Ecto neural progenitor cell (in vitro differentiated cells): ENCODE measurements at places on chromosomes 7 and 10.

DNA sequence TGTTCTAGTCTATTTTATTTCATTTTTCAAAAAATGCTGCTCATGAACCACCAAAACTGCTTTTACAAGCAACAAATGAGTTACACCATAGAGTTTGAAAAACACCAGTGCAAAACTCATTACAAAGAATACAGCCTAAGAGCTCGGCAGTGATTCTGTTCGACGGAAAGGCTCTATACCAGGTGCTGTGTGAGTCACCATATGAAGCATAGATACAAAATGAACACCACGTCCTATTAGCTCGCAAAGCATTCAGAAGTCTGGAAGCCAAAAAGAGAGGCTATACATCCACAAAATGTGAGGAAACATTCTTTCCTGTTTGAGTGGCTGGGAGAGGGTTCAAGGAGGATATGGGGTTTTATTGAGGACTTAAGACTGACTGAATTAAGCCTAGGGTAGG is 136.1 kb downstream of the ATE1 start:
- no peak for DNase-seq

DNA sequence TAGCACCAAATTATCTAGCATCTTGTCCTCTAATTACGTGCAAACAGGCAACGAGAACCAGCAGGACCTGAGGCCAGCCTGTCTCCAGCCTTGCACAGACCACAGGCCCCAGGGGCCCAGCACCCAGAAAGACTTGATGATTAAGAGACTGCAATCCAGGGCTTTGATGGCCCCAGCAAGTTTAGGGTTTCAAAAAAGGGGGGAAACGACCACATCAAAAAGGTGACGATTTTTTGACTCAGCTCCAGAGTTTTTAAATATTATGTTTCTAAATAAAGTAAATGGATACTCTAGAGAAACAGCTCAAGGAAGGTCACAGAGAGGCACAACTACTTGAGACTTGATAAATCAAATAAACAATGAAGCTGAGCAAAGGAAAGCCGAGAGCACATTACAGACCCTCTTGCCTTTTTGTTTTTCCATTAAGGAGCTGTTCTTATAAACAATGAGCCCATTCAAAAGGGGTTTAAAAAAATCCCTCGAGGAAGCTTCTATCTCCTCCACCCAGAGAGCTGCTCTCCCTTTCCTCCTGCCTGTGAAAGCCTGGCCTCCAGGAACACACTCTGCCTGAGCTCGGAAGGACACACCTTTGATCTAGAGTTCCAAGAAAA is 44.1 kb downstream of the GLI3 start:
- no peak for DNase-seq

DNA sequence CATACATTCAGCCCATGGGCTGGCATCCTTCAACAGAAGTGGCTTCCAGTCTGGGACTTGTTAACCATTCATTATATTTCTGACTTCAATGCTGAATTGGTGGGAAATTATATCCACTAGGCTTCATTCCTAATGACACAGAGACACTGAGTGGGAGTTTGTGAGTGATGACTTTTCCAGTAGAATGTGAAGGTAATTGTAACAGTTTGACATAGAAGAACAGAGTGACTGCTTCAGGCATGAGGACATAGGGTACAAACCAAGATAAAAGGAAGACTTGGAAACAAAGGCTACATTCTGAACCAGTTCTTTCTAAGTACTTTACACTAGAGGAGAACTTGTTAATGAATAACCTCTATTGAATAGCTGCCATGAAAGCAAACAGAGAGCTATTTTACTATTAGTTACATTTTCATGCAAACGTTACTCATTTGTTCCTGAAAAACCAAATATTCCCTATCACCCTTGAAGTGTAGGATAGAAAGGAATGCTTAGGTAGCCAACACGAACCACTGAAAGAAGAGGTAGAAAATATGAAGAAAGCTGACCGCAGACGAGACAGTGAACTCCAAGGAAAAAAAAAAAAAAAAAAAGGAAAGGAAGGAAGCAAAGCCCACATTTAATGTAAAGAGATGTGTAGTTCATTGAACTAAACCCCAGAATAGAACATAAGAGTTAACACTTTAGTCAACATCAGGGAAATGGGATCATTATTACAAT is 237.0 kb upstream of the SEMA3C start:
- no peak for DNase-seq

DNA sequence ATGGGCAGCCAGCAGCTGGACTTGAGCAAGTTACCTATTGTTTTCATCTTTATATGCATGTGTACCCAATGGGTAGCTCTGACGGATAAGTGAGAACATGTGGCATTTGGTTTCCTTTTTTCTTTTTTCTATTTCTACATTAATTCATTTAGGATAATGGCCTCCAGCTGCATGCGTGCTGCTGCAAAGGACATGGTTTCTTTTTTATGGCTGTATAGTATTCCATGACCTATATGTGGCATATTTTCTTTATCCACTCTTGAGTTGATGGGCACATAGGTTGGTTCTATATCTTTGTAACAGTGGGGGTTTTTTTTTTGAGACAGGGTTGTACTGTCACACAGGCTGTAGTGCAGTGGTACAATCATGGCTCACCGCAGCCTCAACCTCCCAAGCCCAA is 37.4 kb downstream of the ASZ1 start:
- DNase-seq: no peak

GRCh38 chr7:27405780-27406179 is 163.2 kb downstream of the EVX1 start:
- DNase-seq: no peak

- DNase-seq: no peak
Measured at GRCh38 chr7:78433421-78433820, 634.8 kb downstream of the PHTF2 start.

DNA sequence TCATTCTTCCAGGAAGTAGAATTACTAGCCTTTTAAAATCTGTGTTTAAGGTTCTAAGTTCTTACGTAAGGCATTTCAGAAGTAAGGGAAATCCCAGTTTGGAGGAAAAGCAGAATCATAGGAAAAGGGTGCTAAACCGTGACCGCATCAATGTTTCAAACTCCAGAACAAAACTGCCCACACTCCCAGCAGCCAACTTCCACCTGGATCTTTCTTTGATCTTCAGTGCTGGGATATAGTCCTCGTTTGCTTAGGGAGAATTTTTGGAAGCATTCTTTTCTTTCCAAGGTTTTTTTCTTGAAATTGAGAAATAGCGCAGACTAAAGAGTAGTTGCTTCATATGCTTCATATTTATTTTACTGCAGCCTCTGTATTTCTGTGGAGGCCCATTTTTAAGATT is 8.9 kb downstream of the PROSER2 start:
- no peak for DNase-seq

DNA sequence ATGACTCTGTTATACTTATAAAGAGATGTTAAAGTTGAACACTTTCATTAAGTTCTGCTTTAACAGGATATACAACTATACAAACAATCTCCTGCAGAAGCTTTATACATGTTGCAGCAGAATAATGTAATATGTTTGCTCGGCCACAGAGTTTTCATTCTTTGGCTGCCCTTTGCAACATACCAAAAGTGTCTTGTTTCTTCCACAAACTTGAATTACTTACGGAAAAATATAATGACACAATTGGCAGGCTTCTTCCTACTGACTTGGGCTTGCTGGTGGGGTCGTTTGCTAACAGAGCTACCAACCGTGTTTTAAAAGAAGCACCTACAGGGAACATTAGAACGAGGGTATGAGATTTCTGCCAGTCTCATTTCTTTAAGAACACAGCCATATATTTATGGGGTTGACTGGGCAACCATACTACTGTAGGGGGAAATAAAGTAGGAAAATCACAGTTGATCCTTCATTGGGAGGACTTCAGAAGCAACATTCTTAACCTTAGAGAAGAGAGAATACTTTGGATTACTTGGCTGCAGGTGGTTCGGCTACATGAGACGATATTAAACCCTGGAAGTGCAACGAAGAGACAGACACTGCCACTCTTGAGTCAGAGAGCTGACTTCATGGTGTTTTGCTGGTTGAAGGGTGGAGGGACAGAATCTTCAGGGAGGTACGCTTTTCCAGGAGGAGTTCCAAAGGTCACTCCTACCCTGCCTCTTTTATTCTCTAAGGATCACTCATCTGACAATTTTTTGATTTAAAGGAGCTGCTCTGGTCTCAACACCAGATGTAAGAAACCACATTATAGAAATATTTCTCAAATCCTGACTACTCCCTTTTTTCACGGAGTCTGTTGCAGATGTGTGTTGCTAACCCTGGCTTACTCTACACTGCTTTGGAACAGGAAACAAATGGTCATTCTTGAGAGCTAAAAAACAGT is 123.9 kb downstream of the SEMA3C start:
- DNase-seq: no peak

DNA sequence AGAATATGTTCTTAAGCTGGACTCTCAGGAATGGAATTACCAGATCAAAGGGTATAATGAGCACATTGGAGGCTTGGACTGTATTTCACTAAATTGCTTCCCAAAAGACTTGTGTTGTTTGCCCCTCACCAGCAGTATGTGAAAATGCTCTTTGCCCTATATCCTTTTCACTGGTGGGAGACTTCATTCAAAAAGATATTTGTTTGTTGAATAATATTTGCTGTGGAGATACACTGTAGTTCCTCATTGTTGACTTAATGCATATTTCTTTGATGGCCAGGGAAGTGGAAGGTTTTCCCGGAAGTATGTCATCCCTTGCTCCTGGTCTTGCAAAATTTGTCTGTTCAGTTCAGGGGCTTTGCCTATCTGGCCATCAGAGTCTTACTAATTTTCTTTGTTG is 19.4 kb downstream of the GSTO2 start:
- DNase-seq: no peak

DNA sequence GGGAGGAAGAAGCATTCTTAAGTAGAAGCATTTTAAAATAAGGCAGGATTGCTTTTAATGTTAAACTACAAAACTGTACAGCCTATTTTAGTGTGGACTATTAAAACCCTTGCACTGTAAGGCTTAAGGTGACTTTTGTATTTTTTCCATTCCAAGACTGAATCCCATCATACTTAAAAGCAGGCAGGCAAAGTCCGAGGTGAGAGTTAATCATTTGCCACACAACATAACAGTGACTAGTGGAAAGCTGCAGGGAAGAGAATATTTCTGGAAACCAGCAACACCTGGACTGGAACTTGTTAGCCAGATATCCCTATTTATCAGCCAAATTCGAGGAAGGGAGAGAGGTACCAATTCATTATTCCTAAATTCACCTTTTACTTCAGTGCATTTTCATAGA is 3.5 kb downstream of the PRR15 start:
- no peak for DNase-seq

DNA sequence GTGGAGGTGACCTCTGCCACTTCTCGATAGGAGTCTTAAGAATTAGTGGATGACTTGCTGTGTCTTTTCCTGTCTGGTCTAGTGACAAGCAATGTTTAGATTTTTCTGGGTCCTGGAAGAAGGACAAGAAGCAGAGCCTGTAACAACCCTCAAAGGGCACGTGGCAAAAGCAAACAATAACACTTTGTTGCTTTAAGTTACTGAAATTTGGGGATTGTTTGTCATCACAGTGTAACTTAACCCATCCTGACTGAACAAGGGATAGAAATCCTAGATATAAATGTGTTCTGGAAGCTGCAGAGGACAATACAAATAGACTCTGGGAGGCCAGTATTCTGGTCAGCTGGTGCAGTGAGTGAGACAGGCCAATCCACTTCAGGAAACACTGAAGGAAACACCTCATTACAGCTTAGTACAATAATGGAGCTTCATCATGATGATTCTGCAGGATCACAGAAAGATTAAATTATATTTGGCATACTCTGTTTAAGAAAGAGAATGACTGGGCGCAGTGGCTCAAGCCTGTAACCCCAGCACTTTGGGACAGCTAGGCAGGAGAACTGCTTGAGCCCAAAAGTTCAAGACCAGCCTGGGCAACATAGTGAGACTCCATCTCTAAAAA is 23.3 kb downstream of the ENKUR start:
- DNase-seq: no peak

DNA sequence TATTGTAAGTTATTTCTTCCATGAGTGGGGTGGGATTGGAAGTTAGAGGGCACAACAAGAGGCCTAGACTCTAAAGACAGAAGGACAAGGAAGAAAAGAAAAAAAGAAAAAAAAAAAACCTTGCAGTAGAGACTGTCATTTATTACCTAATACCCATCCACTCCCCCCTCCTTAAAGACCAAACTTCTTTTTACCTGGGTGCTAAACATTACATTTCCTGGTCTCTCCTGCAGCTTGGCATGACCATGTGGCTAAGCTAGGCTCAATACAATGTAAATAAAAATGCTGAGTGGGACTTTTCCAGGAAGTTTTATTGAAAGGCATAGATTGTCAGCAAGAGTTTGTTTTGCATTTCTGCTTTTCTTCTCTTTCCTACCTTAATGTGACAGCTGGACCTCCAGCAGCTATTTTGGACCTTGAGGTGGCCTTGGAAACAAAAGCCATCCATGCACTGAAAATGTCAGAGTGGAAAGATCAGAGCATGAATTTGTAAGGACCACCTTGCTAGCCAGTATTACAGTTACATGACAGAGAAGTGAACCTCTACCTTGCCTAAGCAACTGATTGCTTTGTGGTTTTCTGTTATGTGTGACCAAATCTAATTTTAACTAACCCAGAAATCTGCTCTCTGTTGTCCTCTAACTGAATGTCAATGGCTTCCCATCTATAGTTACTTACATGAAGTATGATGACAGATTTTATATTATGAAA is 81.3 kb upstream of the SFMBT2 start:
- DNase-seq: no peak
